ENCODE measurements at places on chromosomes 7 and 10.
A peak's percentile ranks its signal among the peaks of the same experiment; 100 is the strongest.

DNA sequence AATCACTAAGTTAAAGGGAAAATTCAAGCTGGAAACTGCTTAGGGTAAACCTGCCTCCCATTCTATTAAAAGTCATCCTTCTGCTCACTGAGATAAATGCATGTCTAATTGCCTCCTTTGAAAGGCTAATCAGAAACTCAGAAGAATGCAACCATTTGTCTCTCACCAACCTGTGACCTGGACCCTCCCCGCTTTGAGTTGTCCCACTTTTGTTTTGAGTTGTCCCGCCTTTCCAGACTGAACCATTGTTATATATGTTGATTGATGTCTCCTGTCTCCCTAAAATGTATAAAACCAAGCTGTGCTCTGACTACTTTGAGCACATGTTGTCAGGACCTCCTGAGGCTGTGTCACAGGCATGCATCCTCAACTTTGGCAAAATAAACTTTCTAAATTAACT, 378.4 kb downstream of the KIF20B start:
- DNase-seq = no peak

DNA sequence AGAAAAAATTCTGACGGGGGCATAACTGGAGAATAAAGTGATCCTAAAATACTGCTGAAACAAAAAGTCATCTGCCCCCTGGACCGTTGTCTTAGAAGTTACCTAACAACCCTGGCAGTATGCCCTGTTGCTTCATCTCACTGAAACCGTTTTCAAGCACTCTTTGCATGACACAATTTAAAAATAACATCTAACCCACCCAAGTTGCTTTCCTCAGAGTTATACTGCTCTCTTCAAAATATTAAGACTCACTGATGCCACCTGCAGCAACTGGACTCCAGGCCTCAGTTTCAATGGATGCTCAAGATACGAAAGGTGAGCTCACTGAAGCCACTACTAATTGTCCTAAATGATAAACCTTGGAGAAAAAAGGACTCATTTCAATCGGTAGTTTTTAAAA, 57.4 kb downstream of the CDK6 start:
- DNase-seq = peak; percentile 56

DNA sequence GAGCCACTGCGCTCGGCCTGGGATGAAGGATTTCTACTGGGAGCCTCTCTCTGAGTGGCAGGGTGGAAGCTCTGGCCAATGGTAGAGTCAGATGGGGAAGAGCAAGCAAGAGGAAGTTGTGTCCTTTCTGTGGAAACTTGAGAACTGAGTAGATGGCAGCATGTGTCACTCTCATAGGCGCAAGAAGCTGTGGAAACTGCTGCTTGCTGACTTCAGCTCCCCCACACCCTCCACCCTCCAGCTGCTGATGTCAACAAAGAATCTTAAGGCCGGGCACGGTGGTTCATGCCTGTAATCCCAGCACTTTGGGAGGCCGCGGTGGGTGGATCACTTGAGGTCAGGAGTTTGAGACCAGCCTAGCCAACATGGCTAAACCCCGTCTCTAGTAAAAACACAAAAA, 39.8 kb upstream of the SRGN start:
- DNase-seq = peak; percentile 43

- DNase-seq = no peak
Observed at GRCh38 chr7:50608196-50608906, 43.1 kb upstream of the DDC start.

DNA sequence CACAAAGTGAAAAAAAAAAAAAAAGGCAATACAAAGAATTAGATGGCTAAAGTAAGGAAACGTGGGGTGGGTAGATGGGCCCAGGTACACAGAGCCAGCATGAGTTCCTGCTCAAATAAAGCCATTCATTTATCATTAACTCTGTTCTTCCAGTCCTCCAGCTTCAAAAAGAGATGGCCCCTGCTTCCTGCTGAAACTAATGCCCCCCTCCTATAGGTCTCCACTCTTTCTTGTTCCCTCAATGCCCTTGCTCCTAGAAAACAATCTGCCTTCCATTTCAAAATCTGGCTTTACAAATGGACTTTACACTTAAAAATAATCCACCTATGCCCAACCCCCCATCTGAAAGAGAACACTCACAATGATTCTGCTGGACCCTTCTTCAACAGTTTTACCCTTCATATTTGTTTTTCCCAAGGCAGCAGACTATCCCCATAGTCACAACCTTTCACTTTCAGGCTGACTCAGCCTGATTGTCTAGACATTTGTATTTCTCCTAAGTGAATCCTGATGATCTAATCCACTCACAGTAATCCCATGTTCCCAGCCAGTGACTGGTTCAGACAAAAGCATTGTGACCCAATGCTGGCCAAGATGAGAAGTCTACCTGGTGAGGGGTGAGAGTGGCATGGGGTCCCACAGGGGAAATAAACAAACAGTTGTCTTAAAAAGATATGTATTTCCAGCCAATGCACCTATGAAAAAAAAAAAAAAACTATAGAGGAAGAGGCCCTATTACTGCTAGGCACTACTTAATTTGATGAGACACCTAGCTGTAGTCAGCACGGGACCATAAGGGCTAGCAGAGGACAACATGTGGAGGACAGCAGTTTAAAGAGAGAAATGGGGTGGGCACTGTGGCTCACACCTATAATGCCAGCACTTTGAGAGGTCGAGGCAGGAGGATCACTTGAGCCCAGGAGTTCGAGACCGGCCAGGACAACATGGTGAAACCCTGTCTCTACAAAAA, 74.6 kb upstream of the GRID1 start:
- DNase-seq = peak; percentile 91

DNA sequence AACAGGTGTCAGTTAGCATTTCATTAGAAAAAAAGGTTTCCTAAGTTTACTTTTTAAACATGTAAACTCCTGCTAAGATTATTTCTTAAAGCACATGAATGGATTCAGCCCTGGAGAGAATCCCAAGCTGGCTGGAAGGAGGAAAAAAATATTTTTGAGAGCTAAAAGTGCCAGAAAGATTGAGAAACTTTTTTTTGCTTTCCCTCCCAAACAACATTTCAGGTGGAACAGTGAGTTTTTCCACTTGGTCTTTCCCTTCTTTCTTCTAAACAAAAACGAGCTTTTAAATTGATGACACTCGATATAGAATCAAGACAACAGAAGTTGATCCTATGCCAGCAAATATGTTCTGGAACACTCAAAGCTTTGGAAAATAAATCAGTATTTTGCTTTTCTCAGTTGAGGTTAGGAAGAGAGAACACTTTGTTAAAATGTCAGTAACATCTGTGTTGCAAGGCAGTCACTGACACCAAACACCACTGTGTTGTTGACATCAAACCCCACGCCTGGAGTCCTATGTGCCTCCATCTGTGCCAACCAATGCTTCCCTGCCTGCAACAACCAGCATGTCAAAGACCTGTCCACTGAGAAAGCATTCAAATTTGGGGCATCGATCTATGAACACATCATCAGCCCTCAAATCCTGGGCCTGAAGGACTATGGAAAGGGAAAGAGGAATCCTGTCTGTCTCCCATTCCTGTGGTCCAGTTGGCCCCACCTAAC, 22.9 kb upstream of the INSIG1 start:
- no peak for DNase-seq

DNA sequence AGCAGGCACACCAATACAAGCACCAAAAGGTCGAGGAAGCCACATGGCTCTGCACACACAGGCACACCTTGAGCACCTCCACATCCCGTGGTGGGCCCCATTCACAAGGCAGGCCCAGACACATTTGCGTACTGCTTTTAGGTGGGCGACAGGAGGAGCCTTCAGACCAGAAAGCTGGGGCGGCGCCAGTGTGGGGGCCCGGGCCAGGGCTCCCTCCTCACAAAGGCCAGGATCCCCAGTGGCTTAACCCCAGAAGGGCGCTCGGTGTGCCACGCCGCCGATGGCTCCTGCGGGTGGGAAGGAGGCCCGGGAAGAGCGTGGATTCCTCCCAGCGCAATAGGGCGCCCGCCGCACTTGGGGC, 2.8 kb upstream of the SMARCD3 start:
- no peak for DNase-seq
